Hypothalamus (tissue), 51 donors: ENCODE measurements at places on chromosomes 4 and X.

DNA sequence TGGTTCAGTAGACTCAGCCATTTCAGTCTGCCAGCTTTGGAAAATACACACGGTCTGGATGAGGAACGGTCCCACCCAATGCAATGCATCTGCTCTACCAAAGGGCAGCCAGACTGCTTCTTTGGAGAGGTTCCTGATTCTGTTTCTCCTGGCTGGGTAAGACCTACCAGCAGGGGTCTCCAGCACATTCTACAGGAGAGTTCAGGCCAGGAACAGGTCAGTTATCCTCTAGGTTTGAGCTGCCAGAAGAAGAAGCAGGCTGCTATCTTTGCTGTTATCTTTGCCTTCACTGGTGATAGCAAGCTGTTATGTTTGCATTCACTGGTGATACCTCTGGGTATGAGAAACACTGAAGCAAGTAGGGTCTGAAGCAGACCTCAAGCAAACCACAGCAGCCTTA is 45.5 kb upstream of the PBDC1 start:
- DNase-seq: no peak

- no peak for DNase-seq
These were observed 398.5 kb downstream of the GPM6A start for GRCh38 chr4:175413561-175413960.

DNA sequence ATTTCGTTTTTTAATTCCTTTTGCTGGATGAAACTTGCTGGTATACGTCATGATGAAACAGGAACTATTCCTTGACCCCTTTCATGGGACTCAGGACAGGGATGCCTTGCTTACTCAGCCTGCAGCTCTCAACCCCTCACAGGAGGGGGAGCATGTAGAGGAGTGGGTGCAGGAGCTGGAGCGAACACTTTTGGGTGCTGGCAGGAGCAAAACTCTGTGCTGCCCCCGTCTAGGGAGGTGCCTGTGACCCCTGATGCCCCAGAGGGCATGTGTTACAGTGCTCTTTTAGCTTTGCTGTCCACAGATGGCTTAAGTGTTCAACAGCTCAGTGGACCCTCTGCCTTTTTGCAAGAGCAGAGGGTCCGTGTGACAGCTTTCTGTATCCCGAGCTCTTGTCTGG is 56.8 kb upstream of the TEX13C start:
- no peak for DNase-seq

GRCh38 chr4:110108422-110108821 is 90.0 kb downstream of the ELOVL6 start:
- DNase-seq: no peak

- no peak for DNase-seq
These were observed 1.6 kb upstream of the WWC2 start for GRCh38 chr4:183097231-183098018.

DNA sequence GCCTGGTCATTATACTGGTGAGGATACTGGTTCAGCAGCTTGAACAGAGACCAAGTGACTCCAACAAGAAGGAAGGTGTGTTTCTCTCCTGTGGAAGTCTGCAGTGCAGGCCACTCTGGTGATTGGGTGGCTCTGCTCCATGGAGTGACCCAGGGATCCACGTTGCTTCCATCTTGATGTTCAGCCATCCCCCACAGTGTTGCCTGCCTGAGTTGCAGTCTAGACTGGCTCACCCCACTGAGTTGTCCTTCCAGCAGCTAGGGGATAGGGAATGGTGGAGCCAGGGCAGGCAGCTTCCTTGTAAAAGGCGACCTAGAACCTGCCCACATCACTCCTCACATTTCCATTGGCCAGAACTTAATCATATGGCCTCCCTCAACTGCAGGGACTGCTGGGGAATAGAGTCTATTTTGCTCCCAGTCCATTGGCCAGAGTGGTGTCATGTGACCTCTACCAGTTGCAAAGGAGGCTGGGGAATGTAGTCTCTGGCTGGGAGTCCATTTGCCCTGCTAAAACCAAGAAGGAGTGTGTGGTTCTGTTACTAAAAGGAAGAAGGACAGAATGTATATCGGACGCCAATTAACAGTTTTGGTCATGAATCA is 8.0 kb downstream of the MAN2B2 start:
- DNase-seq: no peak

- no peak for DNase-seq
These were observed 16.0 kb downstream of the CRLF2 start for GRCh38 chrX:1196436-1196835.

DNA sequence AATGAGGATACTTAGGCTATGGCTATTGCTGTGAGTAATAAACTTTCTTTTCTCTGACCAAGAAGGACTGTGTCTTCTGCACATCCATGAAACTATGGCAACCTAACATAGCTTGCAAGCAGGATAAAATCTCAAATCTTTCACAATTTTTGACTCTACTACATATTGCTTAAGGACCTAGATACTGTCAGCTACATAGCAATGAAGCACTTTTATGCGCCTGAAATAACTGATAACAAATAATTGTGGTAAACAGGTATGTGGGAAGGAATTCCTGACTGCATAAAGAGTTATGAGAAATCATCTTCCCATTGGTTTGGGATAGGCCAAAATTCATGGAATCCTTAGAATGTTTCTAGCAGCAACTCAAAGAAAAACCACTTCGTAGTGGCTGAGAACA is 41.2 kb upstream of the PDGFC start:
- no peak for DNase-seq

DNA sequence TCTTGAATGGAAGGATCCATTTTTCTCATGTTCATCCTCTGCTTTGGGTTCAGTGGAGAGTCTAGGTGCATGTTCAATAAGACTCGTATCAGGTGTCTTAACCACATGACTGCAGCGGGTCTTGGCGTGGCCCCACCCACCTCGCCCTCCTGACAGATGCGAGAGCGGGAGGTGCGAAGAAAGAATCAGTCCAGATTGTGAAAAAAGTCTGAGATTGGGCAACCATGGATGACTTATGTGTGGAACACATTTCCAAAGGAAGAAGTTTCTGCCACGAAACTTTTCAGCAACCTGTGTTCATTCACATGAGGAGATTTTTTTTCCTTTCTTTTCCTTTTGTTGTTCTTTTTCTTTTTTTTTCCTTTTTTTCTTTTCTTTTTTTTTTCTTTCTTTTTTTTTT is 66.8 kb downstream of the NSD2 start:
- no peak for DNase-seq

DNA sequence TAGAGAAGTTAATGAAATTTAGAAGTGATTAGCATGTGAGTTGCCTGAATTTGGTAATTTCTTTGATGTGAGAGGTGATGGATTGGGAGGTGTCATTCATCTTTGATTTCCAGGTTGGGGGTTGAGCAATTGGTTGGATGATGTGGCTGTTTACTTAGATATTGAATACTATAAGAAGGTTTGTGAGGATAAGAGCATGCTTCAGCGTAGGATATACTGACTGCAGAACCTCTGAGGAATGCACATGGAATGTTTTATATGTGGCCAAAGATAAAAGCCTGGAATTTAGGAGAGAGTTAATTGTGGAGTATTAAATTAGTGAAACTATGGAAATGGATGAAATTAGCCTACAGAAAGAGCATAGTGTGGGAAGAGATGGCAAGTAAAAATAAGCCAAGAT is 165.4 kb upstream of the MAD2L1 start:
- no peak for DNase-seq

- no peak for DNase-seq
These were observed 9.1 kb upstream of the GTPBP6 start for GRCh38 chrX:327660-328126.

DNA sequence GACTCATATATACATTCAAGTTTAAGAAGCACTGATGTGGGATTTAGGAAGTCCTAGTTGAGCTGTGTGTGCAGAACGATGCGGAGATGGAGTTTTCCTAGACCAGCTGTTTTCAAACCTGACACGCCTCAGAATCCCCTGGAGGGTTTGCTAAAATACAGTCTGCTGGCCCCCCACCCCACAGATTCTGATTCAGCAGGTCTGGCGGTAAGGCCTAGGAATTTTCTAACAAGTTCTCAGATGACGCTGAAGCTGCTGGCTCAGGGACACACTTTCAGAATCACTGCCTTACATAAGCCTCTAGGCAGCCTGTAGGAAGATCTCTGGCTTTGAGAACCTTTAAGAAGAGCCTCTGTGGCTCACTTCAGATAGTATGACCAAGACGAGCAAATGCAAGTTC is 73.1 kb downstream of the PHEX start:
- no peak for DNase-seq

DNA sequence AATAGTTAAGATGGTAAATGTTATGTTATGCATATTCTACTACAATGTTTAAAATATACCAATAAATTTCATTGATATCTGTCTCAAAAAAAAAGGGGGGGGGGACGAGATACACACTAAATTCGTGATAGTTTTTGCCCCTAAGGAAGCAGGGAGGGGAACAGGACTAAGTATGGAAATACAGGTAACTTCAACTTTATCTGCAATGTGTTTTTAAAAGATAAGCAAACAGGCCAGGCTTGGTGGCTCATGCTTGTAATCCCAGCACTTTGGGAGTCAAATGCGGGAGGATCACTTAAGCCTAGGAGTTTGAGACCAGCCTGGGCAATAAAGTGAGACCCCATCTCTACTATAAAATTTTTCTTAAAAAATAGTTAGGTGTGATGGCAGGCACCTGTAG is 13.4 kb upstream of the CLOCK start:
- no peak for DNase-seq

DNA sequence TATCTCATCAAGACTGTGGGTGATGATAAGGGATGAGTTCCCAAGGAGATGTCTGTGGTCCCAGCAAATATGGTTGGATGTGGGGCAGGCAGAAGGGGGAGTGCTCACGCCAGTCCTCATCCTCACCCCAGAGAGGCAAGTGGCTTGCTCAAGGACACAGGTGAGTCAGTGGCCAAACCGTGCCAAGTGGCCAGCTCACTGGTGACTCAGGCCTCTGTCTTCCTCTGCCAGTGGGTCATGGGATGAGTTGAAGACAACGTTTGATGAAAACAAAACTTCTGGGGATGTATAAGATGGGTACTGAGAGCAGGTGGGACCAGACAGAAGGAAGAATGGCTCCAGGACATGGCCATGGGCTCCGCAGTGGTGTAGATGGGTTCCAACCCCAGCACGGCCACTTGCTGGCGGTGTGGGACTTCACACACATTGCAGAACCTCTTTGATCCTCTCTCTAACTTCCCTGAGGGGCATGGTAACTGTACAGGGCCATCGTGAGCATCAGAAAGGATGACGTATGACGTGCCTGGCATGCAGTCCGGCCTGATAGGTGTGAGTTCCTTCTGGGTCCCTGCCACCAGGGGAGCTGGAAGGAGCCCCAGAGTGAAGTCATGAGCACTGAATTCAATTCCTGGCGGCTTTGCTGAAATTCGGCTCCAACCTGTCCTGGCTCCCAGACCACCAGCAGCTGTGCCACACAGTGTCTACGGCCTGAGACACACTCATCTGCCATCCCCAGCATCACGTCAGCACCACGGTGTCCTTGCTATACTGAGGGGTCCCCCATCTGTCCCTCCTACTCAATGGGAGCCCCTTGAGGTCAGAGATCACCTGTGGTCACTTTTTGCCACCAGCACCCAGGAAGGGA is 41.3 kb upstream of the GPR78 start:
- no peak for DNase-seq

DNA sequence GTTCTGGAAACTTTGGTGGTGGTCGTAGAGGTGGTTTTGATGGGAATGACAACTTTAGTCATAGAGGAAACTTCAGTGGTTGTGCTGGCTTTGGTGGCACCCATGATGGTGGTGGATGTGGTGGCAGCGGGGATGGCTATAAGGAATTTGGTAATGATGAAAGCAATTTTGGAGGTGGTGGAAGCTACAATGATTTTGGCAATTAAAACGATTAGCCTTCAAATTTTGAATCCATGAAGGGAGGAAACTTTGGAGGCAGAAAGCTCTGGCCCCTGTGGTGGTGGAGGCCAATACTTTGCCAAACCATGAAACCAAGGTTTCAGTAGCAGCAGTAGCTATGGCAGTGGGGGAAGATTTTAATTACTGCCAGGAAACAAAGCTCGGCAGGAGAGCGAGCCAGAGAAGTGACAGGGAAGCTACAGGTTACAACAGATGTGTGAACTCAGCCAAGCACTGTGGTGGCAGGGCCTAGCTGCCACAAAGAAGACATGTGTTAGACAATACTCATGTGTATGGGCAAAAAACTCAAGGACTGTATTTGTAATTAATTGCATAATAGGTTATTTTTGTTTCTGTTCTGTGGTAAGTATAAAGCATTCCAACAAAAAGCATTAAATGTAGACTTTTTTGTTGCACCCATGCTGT is 23.2 kb upstream of the SOD3 start:
- no peak for DNase-seq

DNA sequence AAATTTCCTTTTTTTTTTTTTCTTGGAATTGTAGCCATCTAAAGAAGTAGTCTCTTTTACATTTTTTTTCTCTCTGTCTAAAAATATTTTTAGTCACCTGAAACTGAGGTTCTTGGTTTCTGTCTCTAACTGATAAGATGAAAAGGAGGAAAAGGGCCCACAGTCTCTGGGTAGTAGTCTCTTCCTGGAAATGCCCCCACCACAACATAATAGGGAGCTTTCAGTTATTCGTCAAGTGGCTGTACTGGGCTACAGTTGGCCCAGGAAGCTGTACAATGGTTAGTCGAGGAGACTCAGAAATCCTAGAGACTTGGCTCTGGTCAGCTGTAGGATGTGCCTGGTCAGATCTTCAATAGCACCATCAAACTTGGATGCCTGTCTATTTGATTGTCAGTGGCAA is 163.4 kb downstream of the ACTRT1 start:
- DNase-seq: no peak

DNA sequence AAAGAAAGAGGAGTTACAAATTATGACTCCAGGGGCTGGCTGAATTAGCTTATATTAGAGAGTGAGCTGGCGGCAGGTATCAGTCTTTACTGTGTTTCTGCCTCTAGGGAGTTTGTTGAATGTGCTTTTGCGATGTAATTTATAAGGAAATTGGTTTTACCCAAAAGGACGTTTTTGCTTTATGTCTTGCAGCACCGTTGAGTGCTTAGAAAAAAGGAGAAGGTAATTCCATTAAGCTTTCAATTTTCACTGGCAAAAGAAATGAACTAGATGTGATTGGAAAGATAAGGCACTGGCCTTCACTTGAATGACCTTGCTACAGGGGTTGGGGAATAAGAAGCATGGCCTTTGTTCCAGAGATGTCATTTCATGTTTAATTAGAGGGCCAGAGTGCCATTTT is 74.9 kb upstream of the CBR4 start:
- no peak for DNase-seq

DNA sequence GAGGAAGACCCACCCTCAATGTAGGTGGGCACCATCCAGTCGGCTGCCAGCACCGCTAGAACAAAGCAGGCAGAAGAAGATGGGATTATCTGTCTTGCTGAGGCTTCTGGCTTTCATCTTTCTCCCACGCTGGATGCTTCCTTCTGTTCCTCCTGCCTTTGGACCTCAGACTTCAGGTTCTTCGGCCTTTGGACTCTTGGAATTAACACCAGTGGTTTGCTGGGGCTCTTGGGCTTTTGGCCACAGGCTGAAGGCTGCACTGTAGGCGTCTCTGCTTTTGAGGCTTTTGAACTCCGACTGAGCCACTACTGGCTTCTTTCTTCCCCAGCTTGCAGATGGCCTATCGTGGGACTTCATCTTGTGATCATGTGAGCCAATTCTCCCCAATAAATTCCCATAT is 55.1 kb downstream of the PDLIM5 start:
- DNase-seq: no peak

- DNase-seq: no peak
These were observed 237.5 kb upstream of the ANXA10 start for GRCh38 chr4:167854881-167855280.
